Mesendoderm (in vitro differentiated cells): ENCODE measurements at places on chromosomes 3 and 15.

DNA sequence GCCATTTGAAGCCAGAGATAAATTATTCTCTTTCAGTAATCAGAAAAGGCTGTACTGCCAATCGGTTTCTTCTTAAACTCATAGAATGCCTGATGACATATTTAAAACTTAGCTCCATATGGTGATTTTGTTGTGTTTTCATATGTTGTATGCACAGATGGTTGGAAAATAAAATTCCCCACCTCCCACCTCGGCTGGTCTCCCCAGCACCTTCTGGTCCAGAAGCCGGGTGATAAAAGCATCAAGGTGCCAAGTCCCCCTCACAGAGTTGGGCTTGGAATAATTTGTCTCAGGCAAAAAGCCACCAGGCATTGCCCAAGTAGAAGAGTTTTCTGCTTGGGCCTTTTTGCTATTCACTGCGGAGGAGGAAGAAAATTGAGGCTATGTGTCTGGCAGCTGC lies 18.4 kb downstream of the LARS2 start:
- DNase-seq, result no peak

DNA sequence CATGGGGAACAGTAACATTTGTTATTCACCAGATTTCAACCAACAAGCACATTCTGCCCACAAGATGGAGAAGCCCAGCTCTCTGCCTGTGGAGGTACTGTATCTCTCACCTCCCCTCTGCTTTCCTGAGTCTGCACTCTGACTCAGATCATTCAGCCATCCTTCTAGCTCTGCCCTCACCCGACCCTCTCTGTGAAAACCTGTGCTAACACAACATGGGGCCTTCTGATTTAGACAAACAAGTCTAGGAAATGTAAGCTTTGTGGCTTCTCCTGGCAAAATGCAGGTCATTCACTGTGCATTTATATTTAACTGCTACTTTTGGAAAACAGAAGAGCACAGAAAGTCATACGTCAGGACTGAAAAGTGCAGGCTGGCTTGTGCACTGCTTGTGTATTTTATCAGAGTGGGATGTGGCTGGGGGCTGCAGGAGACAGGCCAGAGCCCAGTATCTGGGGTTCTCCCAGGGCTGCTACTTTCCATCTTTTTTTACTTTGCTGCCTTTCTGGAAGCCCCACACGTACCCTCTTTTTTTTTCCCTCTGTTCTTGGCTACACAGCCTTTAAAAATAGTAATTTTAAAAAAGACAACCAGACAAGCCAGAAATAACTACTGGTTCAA lies 50.8 kb downstream of the SUSD5 start:
- DNase-seq, result peak; percentile 6

DNA sequence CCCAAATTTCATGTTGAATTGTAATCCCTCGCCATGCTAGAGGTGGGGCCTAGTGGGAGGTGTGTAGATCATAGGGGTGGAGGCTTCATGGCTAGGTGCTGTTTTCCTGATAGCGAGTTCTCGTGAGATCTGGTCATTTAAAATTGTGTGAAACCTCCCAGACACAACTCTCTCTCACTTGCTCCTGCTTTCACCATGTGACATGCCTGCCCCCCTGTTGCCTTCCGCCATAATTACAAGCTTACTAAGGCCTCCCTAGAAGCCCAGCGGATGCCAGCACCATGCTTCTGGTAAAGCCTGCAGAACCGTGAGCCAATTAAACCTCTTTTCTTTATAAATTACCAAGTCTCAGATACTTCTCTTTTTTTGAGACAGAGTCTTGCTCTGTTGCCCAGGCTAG lies 36.0 kb downstream of the CCDC54 start:
- peak; percentile 63 for DNase-seq

DNA sequence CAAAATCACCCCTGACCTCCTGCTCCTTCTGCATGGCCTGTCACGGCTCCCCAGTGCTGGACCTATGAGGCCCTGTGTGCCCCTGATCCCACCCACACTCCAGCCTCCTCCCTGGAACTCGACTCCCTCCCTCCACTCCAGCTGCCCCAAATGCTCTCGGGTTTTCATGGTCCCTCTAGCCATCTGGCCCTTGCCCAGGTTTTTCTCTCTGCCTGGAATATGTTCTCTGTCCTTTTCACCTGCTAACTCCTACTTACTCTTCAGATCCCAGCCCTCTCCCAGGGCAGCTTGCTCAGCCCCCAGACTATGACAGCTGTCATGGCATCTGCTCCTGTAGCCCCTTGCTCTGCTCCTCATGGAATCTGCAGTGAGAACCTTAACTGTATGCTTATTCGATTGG lies 30.3 kb downstream of the DUSP7 start:
- DNase-seq, result no peak

GRCh38 chr3:40382617-40382979 lies 4.4 kb upstream of the ENTPD3 start:
- DNase-seq, result no peak

GRCh38 chr15:26781816-26782215 lies 8.9 kb upstream of the GABRB3 start:
- no peak for DNase-seq

DNA sequence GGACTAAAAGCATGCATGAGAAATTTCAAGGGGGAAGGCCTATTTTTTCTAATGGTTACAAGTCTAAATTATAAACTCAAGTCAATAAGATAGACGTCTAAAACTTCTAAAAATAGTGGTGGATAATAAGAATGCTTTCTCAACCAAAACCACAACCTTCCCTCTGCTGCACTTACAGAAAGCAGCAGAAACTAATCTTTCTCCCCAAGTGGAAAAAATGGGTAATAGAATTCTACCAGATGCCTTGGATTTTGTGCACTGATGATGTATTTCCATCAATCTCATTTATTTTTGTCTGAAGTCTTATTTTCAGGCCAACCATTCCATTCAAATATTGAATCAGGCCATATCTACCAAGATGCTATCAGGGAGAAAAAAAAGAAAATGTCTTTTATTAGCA lies 344.7 kb downstream of the NEK10 start:
- no peak for DNase-seq

DNA sequence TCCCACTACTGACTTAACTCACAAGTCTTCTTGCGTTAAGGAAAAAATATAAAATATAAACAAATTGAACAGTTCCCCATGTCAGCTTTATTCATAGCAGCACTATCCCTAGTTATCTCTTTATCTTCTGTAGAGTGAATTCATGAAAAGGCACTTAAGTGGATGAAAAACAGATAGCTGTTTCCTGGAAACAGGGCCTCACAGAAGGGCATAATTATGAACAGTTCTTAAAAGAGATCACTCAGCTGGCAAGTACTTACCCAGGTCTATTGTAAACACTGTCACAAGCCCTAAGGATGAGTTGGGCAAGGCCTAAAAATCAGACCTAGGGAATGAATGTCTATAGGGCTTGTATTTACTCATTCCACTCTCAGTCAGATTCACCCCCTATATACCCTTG lies 10.7 kb downstream of the MB21D2 start:
- no peak for DNase-seq

DNA sequence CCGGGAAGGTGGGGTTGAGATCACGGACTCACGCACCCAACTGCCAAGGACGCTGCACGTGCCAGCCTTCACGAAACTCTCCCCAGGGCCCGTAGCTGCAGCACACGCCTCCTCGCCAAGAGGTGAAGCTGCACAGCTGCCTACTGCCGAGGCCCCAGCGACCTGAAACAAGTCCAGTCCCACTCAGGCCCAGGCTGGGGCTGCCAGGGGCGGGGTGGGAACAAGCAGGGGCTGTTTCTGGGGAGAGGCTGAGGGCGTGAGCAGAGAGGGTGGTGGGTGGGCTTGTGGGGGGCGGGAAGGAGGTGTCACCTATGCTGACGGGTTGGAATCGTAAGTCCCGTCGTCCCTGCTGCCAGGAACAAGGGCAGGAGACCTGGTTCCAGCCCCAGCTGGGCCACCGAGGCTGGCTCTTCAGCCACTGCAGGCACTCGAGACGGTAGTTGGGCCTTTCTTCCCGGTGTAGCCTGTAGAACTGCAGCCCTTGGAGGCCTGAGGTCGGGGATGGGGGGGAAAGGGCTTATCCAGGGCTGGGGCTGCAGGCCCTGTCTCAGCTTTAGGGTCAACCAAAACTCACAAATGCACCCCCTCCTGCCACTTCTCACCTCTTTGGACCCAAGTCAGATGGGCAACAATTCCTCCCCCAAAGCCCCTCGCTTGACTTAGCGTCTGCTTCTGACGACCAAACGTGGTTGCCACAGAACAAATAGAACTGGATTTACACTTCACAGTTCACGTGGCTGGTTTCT lies 44.4 kb downstream of the MUC20 start:
- no peak for DNase-seq

DNA sequence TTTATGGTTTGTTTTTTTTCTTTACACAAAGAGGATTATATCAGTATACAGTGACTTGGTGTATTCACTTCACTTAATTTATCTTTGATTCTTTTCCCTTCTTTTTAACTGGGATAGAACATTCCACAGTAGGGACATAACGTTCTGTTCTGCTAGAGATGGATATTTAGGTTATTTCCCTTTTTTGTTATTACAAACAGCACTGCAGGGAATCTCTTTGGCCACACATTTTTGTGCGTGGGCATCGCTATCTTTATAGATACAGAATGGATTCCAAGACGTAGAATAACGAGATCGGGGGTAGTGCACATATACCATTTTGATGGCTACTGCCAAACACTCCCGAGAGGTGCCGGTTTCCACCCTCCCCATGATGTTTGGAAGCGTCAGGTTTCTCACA lies 44.8 kb downstream of the PXYLP1 start:
- no peak for DNase-seq

DNA sequence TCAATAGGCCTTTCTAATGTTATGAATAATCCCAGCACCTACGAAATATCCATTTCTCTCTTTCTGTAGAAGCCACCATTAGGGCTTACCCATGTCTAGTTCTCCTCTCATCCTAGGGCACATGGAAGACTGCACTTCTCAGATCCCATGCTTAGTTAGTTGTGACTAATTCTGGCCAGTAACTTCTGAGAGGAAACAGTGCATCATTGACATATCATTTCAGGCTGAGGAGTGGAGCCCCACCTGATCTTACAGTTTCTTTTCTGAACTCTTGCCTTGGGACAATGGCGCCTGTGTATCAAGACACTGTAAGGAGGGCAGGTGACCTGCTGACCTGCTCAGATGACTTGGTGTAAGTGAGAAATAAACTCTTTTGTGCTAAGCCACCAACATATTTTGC lies 39.4 kb upstream of the TBL1XR1 start:
- DNase-seq, result no peak

DNA sequence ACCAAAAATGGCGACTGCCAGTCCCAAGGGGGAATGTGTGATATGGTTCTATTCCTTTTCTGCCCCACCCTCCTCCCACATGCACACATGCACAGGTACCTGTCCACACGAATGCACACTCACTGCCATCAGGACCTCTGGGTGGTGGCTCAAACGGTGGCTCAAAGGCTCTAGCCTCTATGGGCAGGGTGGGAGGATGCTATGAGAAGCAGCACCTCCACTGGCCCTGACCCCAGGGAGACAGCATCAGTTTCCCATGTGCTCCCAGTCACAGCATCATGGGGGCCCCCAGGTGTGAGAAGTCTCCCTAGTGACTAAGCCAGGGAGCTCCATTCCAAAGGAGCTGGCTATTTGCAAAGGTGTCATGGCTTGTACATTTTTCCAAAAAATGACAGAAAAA lies 15.9 kb downstream of the SEMA3G start:
- no peak for DNase-seq

DNA sequence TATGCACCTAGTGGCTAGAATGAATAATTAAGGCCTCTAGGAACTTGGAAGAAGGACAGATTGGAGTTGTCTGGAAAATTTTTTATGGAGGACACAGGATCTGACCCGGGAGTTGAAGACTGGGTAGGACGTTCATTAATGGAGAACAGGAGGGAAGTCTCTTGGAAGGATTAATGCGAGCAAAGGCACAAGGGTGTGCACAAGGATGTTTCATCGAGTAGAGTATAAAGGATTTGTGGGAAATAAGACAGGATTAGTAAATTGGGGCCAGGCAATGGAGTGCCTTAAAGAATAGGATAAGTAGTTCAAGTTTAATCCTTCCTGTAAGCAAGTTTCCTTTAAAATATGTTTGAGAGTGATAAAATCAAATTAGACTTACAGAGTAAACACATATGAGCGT lies 14.6 kb downstream of the LMOD3 start:
- no peak for DNase-seq

DNA sequence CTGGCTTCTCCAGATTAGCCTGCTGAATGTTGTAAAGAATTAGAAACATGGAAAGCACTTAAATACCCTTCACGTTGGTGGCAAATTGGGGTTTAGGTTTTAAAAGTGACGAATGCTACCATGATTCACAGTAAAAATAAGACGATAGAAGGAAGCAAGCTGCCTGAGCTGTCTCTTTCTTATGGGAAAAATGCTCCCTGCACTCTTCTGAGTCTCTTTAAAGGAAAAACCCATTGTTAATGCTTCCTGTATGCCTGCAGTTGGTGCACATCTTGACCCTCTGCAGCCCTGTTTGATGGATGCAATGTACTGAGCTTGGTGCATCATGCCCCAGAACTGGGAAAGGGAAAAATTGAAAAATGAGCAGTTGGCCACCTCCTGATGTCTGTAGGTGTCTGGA lies 258.6 kb upstream of the RASGRP1 start:
- no peak for DNase-seq

DNA sequence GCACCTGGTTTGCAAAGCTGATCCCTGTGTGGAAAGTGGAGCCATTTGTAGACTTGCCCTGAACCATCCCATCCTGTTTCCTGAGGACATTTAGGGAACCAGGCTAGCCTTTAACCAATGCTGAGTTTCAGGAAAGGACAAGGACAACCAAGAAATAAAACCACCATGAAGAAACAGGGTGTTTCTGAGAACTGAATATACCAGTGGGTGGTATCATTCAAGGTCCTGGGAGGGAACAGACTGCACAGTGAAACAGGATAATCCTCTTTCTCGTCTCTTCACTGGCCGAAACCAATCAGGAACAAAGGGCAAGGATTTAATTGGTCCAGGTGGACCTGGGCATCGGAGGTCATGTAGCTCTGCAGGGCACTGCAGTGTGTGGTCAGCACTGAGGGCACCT lies 21.8 kb downstream of the ZNF860 start:
- no peak for DNase-seq

DNA sequence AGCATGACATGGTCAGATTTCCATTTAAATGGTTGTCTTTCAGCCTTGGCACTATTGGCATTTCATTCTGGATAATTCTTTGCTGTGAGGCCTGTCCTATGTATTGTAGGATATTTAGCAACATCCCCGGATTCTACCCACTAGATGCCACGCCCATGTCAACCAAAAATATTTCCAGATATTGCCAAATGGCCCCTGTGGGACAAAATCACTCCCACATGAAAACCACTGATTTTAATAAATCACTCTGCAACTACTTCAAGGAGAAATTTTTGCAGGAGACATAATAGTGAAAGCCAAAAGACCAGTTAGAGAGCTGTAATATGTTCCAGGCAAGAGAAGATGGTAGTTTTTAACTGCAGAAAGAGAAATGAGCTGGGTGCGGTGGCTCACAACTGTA lies 55.9 kb upstream of the RARB start:
- no peak for DNase-seq
